ENCODE measurements at places on chromosomes 11 and 22.

DNA sequence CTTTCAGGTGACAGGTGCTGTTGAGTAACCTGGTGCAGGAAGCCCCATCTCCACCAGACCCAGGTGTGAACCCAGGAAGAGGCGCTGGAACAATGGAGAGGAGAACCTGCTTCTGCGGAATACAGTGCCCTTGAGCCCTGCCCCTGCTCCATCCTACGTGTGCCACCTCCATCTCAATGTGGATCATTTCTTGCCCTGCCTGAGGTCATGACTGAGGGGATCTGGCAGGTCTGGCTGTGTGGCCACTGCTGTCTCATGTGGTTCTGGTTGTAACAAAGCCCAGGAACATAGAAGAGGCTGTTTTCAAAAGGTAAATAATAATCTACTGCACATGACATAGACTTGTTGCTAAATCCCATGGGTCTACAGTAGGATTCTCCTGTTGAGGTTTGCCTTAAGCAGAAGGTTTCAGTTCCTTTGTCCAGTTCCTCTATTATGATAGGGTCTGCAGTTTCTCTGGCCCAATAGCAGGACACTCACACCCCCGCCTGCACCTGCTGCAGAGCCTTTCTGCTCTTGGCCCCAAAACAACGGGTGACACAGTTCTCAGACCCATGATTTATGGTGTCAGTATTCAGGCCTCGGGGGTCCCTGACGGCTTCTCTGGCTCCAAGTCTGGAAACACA lies 113.5 kb upstream of the IGLL5 start:
- DNase-seq: no peak

GRCh38 chr11:127098684-127099083 lies 98.1 kb upstream of the KIRREL3 start:
- DNase-seq: no peak

DNA sequence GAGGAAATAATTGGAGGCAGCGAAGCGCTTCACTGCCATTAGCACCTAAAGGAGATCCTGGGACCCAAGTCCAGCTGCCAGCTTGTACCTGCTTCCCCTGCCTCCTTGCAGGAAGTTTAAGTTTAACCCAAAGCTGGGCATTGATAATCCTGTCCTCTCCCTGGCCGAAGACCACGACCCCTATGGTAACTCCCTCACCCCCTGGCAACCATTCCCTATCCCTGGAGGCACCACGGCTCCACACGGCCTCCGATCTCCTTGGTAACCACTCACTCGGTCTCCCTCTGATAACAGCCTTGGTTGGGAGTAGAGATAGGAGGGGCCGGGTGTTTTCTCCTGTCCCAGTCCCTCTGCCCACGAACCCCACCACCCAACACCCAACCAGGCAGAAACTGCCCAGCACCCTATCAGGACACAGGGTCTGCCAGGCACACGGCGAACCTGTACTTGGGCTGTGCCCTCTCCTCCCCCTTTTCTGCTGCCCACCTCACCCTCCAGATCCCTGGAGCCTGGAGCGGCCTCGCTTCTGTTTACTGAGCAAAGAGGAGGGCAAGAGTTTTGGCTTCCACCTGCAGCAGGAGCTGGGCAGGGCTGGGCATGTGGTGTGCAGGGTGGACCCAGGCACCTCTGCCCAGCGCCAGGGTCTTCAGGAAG lies 833 bp downstream of the NHERF4 start:
- DNase-seq: no peak

DNA sequence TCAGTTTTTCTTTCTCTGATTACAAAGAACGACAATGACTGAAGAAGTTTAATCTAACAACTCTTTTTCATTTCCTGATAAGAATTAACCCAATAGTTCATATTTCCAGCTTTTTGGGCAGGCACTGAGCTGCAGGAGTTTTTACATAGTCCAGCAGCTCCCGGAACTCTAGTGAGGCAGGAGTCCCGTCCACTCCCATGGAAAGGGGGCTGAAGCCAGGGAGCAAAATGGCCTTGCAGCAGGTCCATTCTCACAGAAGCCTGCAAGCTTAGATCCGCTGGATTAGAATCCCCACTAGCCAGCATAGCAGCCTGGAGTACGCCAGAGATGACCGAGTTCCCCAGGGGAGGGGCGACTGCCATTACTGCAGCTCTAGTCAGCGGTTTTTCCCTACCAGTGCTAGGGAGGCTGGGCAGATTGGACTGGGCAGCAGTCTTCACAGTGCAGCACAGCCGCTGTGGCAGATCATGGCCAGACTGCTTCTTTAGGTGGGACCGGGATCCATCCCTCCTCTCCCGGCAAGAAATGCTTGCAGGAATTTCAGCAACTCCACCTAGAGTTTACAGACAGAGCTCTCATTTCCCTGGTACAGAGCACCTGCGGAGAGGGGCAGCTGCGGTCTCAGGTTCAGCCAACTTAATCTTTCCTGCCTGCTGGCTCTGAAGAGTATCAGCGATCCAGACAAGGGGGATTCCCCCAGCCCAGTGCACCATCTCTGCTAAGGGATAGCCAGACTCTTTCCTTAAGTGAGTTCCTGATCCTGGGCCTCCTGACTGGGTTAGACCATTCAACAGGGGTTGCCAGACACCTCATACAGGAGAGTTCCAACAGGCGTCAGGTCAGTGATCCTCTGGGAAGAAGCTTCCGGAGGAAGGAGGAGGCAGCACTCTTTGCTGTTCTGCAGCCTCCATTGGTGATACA lies 742 bp upstream of the CASP4 start:
- no peak for DNase-seq

GRCh38 chr11:17651061-17651460 lies 68.3 kb upstream of the MYOD1 start:
- no peak for DNase-seq

- no peak for DNase-seq
These were observed 403.5 kb upstream of the LUZP2 start for GRCh38 chr11:24093375-24093774.

DNA sequence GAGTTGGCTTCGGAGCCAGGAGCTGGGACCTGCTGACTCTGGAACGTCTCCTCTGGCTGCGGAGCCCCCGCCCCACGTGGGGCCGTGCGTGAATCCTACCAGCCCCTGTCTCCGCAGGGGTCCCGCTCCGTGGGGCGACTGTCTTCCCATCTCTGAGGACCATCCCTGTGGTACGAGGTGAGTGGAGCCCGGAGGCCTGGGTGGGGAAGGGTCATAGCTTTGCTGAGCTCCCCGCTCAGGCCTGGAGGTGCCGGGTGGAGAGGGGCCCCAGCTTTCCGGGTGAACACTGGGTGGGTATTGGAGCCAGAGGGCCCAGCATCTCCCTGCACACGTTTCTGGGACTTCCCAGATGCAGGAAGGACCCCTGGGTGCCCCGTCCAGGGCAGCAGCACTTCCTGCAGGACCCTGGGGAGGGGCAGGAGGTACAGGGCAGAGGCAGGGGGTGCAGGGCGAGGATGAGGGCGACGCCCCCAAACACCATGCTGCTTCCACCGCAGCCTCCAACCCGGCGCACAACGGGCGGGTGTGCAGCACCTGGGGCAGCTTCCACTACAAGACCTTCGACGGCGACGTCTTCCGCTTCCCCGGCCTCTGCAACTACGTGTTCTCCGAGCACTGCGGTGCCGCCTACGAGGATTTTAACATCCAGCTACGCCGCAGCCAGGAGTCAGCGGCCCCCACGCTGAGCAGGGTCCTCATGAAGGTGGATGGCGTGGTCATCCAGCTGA lies 3.8 kb downstream of the MUC5AC start:
- no peak for DNase-seq

GRCh38 chr22:31020334-31020733 lies 51.3 kb downstream of the TUG1 start:
- DNase-seq: no peak

- no peak for DNase-seq
These were observed 1385.0 kb downstream of the TBC1D22A start for GRCh38 chr22:48147404-48147803.

DNA sequence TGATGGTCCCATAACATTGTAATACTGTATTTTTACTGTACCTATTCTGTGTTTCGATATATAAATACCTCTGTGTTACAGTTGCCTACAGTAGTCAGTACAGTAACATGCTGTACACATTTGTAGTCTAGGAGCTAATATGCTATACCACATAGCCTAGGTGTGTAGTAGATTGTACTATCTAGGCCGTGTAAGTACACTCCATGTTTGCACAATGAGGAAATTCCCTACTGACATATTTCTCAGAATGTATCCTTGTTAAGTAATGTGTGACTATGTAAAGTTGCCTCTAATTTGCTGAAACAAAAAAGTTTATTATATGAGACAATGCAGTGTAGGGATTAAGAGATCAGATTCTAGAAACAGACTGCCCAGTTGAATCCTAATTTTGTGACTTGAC lies 21.3 kb downstream of the CAPRIN1 start:
- DNase-seq: no peak

- DNase-seq: no peak
These were observed 81.9 kb upstream of the PICALM start for GRCh38 chr11:86150847-86151173.

DNA sequence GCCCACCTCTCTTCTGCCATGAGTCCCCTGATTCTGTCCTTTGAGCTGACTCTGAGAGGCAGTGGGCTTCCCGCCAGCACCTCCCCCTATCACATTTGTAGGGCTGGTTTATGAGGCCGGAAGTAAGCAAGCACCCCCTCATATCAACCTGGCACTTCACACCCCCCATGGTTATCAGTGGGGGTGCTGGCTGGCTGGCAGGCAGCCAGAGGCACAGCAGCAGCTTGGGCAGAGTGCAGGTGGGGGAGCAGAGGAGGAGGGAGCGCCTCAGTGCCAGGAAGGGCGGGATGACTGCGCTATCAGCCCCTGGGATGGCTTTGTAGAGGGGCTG lies 22.9 kb upstream of the CHRM4 start:
- DNase-seq: no peak
